Stimulated activated CD4-positive, alpha-beta T cell treated with anti-CD3 and anti-CD28 coated beads, Interleukin-1b, Interleukin-23, amount 100 ng/mL, for 1 hour (primary cell): ENCODE measurements at places on chromosomes 7 and 10.

GRCh38 chr7:26101361-26102151, 50.4 kb upstream of the NFE2L3 start:
- DNase-seq = no peak

DNA sequence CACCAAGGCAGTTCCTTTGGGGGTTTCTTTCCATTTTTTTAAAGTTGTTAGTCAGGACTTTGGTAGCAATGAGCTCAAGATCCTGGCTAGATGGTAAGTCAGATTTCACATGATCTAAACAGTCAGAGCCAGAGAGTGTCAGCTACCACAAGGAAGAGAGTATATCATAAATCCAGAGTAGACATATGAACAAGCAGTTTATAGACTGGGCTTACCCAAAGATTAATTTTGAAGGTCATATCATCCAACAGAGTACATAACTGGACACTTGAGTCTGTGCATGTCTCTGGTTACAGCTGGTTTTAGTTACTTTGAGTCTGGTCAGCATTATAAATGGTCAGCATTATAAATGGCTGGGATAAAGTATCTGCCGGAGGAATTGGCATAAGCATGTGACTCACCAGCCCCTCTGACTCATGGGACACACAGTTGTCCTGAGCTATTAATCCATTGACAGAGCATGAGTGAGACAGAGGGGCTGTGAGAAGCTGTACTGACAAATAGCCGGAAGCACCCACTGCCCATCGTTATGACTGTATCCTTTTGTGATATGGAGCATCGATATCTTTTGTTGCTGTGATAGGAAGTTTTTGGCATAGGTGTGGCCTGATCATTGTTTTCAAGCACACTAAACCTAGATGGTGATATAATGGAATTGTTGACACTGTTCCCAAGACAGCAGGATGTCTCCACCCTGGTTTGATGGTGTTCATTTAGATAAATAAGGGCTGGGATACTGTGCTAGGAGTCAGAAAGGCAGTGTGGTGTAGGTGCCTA, 19.3 kb downstream of the PPP1R3C start:
- no peak for DNase-seq

GRCh38 chr7:35848725-35849124, 47.9 kb downstream of the SEPTIN7 start:
- no peak for DNase-seq

DNA sequence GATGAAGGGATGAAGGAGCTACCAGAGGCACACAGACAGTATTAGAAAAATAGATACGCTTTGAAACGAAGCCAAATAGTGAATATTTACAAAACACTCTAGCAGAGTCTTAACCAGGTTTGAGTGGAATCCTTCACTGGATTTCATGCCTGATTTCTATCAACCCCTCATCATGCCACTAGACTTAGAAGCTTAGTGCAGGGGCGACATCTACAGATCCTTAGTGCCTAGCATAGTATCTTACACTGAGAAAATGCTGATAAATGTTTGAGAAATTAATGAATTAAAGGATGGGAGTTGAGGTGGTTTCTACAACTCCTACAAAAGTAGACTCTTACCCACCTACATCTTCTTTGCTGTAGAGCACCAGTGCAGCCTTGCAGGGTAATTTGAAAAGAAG, 54.7 kb upstream of the CCNJ start:
- DNase-seq = no peak

GRCh38 chr7:3520206-3520605, 219.2 kb downstream of the SDK1 start:
- no peak for DNase-seq

DNA sequence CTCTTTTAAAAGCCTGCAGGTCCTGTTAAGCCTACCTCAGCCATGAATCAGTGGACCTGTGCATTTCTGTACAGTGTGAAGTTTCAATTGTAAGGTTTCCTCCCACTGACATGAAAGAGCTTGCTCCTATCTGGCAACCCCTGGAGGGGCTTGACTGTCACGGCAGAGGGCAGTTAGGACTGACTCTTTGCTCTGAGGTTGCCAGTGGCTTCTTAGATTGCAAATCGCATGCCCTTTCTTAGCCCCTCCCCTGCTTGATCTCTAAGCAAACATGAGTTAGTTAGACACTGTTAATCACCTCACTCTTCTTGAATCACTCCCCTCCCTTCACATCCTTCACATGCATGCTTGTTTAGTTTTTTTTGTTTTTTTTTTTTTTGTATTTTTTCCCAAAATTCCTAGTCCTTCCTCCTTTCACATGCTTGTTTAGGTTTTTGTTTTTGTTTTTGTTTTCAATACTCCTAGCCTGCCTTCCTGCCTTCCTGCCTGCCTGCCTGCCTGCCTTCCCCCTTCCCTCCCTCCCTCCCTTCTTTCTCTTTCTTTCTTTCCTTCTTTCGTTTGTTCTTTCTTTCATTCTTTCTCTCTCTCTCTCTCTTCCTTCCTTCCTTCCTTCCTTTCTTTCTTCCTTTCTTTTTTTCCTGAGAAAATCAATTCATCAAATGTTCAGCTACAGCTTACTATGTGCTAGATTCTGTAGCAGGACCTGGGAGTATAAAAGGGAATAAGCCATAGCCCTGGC, 6.0 kb upstream of the HIPK2 start:
- DNase-seq = no peak

DNA sequence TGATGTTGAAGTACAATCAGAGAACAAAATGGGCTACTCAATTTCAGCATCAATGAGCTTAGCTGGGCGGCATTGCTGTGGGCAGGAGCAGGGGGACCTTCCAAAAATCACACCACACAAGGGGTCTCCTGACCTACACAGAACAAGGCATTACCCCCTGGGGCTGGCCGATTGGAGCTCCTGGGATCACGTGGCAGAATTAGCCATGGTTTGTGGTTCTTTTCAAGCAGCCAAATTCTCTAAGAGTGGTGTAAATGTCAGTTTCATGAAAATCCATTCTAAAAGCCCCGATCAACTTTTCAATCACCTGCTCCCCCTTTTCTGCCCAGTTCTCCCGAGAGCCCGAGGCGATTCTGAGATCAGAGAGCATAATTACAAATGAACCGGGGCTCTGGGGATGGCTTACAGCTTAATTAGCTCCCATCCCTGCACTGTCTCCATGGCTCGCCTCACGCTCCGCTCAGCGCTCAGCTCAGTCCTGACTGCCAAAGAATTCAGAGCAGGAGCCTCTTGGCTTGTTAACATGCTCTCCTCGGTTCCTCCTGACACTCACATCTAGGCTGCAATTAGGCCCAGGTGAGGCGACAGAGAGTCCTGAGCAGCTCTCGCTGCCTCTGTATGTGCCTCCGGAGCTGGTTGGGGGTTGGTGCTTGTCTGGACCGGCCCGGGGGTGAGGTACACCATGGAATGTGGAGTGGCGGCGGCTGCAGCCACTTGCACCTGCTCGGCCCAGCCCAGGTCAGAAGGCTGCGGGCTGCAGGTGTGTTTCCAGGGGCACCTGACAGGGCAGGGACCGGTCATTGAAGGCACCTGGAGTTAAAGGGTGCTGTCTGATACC, 111.8 kb downstream of the WDR11 start:
- DNase-seq = no peak

- no peak for DNase-seq
Observed at GRCh38 chr10:105243381-105243780, 602.3 kb downstream of the SORCS3 start.

DNA sequence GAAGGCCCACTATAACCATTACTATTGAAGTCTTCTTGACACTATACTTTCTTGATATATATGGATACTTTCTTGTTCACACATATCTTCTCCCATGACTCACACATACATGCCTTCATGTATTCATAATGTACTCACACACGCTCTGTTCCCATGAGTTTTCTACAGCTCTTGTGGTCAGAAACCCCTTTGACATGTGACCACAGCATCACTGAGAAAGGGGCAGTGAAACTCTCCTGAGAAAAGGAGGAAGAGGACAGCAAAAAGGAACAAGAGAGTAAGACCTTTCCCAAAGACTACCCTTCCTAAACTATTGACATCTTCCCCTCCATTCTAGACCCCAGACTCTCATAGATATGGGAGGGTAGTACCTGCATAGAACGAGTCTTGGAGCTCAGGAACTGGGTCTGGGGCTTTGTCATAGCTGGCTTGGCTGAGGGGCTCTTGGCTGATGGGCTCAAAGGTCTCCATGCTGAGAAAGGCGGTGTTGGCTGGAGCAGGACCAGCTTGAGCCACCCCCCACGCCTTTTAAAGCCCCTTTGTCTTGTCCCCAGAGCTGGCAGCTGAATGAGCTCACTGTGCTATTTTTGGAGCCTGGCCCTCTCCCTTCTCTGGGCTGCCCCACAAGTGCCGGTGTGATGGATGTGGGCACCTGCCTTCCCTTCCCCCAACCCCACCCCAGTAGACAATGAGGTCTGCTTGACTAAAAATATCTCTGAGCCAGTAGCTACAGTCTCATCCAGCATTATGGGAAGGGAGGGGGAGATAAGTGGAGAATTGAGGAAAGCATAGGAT, 5.1 kb downstream of the SYNPO2L start:
- DNase-seq = no peak

DNA sequence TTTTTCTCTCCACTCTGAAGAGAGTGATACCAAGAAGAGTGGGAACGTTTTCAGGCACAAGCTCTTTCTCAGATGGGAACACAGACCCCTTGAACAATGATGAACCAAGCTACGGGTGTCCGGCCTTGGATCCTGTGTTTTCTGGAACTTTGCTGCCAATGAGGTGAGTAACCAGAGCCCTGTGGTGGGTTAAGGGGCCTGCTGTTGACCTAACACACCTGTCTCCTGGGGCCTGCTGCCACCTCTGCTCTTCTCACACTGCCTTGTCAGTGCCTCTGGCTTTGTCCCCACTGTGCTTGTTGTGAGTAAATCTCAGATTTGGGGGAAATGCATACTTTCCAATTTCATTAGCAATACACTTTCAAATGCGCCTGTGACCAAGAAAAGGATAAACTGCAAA, 1.4 kb upstream of the PKD1L1 start:
- DNase-seq = no peak

GRCh38 chr7:154942691-154943090, 60.2 kb downstream of the PAXIP1 start:
- no peak for DNase-seq
